ENCODE measurements at places on chromosomes 2 and 18. TPM values are rescaled to one million over a fixed set of nuclear protein-coding genes. Genes with fewer than 3 reads are reported as not detected.

Gene GCG
- not detected for total RNA-seq

Gene GALR1
- not detected for total RNA-seq

Gene SNRNP27
- total RNA-seq: 105 TPM

Gene SYT4
- total RNA-seq: not detected

Gene SERPINB13
- total RNA-seq: not detected

Gene FABP1
- total RNA-seq: 0.32 TPM

Gene TYMS
- total RNA-seq: 83.7 TPM

Gene SCN9A
- total RNA-seq: 4.7 TPM

Gene SOX11
- total RNA-seq: 19.8 TPM

Gene AMER3
- total RNA-seq: not detected

Gene ZSCAN30
- 8.4 TPM for total RNA-seq

GRCh38 chr2:27735263-27735904, 36.1 kb upstream of the MRPL33 start:
- DNase-seq: no peak
- H3K27me3 ChIP-seq: no peaks in the 10 kb centered on the region
- H3K4me1 ChIP-seq: peaks cover 2% of the 10 kb centered on the region
- H3K27ac ChIP-seq: no peak overlapping the region
- no peaks in the 10 kb centered on the region for H3K36me3 ChIP-seq

DNA sequence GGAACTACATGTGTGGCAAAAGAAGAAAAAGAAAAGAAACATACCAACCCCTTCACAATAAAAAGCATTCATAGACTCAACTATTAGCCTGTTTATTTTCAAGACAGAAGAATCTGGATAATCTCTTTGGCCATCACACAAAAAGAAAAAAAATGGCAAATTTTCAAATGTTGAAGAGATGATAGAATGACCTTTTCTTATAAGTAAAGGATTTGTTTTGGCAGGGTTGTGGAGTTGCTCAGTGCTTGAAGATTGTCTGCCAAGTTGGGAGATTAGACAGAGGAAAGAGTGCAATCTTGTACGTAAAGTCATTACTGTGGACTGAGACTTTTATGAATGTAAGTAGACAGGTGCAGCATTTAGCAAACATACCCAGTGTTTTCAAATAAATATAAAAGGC, 18.5 kb upstream of the FAM171B start:
- H3K4me1 ChIP-seq: no peaks in the 10 kb centered on the region
- H3K27me3 ChIP-seq: no peaks in the 10 kb centered on the region
- no peak for DNase-seq

- H3K27me3 ChIP-seq: no peaks in the 10 kb centered on the region
- no peak overlapping the region for H3K4me3 ChIP-seq
- no peak overlapping the region for H3K27ac ChIP-seq
- no peak for DNase-seq
- H3K36me3 ChIP-seq: no peaks in the 10 kb centered on the region
- H3K4me1 ChIP-seq: no peaks in the 10 kb centered on the region
These were observed 213.9 kb upstream of the SALL3 start for GRCh38 chr18:78765637-78766281.

- no peak for DNase-seq
- H3K27ac ChIP-seq: no peak overlapping the region
- no peaks in the 10 kb centered on the region for H3K27me3 ChIP-seq
- H3K4me1 ChIP-seq: no peaks in the 10 kb centered on the region
These were observed 7.2 kb downstream of the GAD1 start for GRCh38 chr2:170823898-170824215.

- no peak overlapping the region for H3K27ac ChIP-seq
- DNase-seq: no peak
- no peaks in the 10 kb centered on the region for H3K36me3 ChIP-seq
- H3K4me3 ChIP-seq: no peak overlapping the region
- H3K27me3 ChIP-seq: no peaks in the 10 kb centered on the region
These were observed 55.7 kb downstream of the SCN2A start for GRCh38 chr2:165294912-165295311.

- 0 out of 2 replicates have a peak, but pooled peaks cover 6% of the 10 kb centered on the region for H3K36me3 ChIP-seq
- no peak overlapping the region for H3K4me3 ChIP-seq
- H3K27me3 ChIP-seq: no peaks in the 10 kb centered on the region
- no peaks in the 10 kb centered on the region for H3K4me1 ChIP-seq
- no peak overlapping the region for H3K27ac ChIP-seq
- DNase-seq: no peak
These were observed 51.1 kb downstream of the LPIN2 start for GRCh38 chr18:2961821-2962220.

DNA sequence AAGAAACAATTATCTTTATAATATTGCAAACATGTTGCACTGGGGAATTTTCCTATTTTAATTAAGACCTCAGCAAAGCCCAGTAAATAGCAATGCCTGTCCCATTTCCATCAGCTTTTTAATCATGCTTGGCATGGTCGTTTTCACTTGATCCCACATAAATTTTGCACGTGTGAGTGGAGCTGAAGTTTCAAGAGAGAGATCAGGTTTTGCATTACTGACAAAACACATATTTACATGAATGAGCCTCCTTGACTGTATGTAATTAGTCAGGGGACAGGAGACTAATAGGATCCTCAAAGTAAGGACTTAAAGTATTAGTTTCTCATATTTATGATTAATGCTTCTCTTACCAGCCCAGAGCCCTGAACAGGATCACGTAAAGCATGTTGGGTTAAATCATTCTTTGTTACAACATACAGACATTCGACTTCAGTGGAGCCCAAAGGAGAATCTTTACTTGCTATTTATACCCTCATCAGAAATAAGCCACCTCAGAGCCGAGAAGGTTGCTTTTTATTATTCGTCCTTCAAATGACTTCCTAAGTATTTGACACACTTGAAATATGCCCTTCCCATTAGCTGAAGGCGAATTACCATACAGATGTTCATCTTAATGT, 711.3 kb downstream of the GALR1 start:
- no peak overlapping the region for H3K27ac ChIP-seq
- H3K4me1 ChIP-seq: no peaks in the 10 kb centered on the region
- H3K36me3 ChIP-seq: no peaks in the 10 kb centered on the region
- no peaks in the 10 kb centered on the region for H3K27me3 ChIP-seq
- DNase-seq: no peak
- H3K4me3 ChIP-seq: no peak overlapping the region

- no peak overlapping the region for H3K4me3 ChIP-seq
- no peaks in the 10 kb centered on the region for H3K36me3 ChIP-seq
- H3K27ac ChIP-seq: no peak overlapping the region
- no peak for DNase-seq
- H3K27me3 ChIP-seq: no peaks in the 10 kb centered on the region
These were observed 32.3 kb upstream of the IMPA2 start for GRCh38 chr18:11948852-11949523.

DNA sequence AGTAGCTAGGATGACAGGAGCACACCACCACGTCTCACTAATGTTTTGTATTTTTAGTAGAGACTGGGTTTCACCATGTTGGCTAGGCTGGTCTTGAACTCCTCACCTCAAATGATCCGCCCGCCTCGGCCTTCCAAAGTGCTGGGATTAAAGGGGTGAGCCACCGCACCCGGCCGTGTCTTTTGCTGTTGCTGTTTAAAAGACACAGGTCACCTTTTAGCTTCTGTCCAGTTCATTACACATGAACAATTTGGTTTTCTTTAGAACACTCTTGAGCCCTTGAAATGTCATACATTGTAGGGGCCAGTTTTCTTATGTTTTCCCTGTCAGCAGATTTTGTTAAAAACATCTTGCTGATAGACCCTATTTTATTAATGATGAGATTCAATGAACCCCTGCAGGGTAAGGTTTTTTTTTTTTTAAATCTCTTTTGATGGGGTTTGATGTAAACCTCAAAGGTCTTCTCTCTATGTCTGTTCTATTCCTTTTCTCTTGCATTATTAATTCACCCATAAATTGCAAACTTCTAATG, 61.0 kb upstream of the AGPS start:
- H3K36me3 ChIP-seq: no peaks in the 10 kb centered on the region
- DNase-seq: no peak
- no peak overlapping the region for H3K27ac ChIP-seq
- no peak overlapping the region for H3K4me3 ChIP-seq
- peaks cover 3% of the 10 kb centered on the region for H3K4me1 ChIP-seq
- no peaks in the 10 kb centered on the region for H3K27me3 ChIP-seq

DNA sequence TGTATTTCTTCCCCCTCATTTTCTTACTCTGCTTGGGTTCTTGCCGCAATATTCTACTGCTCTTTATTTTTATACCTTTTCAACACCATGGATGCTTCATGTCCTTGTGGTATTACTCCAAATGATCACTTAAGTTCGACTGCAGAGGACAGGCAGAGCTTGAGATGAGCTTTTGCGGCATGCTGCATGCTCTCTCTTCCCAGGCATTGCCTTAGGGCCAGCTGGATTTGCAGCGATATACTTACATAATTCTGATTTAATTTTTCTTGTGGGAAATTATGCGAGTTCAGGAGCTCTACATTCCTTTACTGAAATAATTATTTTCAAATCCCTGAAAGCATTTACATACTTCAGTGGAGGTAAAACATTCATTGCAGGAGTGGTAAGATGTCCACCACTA, 288.1 kb downstream of the CCDC102B start:
- H3K36me3 ChIP-seq: no peaks in the 10 kb centered on the region
- H3K27ac ChIP-seq: no peak overlapping the region
- H3K4me1 ChIP-seq: no peaks in the 10 kb centered on the region
- no peak for DNase-seq

DNA sequence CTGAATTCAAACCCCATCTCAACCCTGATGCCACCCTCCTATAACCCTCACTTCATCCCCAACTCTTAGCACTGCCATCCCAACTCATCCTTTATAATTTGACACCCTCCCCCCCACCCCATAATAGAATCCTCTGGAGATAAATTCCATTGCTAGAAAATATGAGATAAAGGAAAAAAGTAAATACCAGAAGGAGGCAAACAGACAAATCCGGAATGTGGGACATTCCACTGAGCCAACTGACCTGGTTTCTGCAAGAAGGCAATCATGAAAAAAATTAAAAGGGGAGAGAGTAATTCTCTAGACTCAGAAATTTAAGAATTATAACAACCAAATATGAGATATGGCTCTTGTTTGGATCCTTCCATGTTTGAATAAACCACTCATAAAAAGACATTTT, 132.4 kb downstream of the CYP26B1 start:
- no peaks in the 10 kb centered on the region for H3K27me3 ChIP-seq
- H3K4me3 ChIP-seq: no peak overlapping the region
- H3K36me3 ChIP-seq: no peaks in the 10 kb centered on the region
- DNase-seq: no peak
- H3K4me1 ChIP-seq: no peaks in the 10 kb centered on the region
- H3K27ac ChIP-seq: no peak overlapping the region

DNA sequence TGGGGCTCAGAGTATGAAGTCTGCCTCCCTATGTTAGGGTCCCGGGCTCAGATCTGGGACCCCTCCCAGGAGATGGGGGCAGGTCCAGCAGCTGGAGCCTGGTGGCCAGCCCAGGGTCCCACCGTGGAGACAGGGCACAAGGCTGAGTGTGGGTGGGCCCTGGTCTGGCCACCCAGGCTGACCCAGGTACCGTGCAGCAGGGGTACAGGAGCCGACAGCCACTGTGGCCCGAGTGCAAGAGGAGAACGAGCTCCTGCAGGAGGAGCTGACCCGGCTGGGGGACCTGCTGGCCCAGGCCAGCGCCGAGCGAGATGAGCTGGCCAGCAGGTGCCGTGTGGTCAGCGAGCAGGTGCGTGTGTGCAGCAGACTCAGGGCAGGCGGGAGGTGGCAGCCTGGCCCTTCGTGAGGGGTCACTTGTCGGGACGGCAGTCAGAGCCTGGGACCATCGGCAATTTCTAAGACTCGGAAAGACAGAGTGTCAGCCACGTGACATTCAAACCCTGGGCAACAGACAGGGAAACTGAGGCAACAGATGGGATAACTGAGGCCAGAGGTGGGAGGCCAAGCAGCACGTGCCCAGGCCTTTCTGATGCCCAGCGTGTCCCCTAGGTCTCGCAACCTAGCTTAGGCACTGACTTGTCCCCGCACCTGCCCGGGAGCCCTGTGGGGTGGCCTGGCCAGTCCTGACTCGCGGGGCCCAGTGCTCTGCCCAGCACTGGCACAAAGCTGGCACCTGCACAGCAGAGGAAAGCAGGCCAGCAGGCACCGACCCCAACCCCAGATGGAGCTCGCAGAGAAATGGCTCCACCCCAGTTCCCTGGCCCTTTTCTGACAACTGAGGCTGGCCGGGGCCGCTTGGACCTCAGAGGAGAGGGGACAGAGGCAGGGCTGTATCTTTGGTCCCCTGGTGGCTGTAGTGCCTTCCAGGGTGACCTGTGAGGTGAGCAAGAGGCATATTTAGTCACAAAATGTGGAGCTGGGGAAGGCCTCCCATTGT, 13.9 kb downstream of the CROCC2 start:
- no peaks in the 10 kb centered on the region for H3K36me3 ChIP-seq
- H3K4me1 ChIP-seq: peaks cover 20% of the 10 kb centered on the region
- no peak for DNase-seq
- H3K27ac ChIP-seq: no peak overlapping the region
- no peak overlapping the region for H3K4me3 ChIP-seq

GRCh38 chr2:240183006-240183874, 42.8 kb upstream of the OTOS start:
- DNase-seq: no peak
- H3K27ac ChIP-seq: no peak overlapping the region
- H3K4me1 ChIP-seq: peaks cover 3% of the 10 kb centered on the region

Data from SJCRH30 (cell line).